ENCODE measurements at places on chromosomes 1 and 21.
A peak's percentile ranks its signal among the peaks of the same experiment; 100 is the strongest.

- no peak for DNase-seq
These were observed 14.0 kb upstream of the MIXL1 start for GRCh38 chr1:226209307-226210059.

- no peak for DNase-seq
These were observed 1.4 kb upstream of the OLFML3 start for GRCh38 chr1:113977906-113978305.

DNA sequence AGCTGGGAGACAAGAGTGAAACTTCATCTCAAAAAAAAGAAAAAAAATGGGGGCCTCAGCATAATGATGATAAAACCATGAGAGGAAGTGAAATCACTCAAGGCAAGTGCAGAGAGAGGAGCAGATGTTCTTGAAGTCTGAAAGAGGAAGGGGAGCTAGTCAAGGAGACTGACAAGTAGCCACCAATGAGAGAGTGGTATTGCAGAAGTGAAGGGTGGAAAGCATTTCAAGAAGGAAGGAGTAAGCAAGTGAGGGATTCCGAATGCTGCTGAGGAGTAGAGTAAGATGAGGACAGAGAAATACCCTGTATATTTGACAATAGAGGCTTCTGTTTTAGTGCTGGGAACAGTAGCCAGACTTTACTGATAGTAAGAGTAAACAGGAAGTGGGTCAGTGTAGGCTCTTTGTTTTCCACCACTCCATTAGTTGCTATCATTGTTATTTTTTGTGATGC lies 2.9 kb downstream of the TATDN3 start:
- DNase-seq, result no peak

DNA sequence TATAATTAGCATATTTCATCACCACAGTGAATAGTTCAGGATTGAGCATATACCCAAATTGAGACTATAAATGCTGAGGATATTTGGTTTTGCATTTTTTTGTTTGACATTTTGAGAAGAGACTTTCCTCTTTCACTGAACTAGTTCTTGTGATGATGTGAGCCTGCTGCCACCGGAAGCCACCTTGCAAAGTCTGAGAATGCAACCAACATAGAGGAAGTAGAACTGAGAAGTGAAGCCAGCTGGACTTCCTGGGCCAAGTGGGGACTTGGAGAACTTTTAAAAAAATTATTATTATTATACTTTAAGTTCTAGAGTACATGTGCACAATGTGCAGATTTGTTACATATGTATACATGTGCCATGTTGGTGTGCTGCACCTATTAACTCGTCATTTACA lies 102.3 kb downstream of the RPE65 start:
- no peak for DNase-seq

- no peak for DNase-seq
These were observed 1.6 kb upstream of the LEFTY1 start for GRCh38 chr1:225890346-225891228.

DNA sequence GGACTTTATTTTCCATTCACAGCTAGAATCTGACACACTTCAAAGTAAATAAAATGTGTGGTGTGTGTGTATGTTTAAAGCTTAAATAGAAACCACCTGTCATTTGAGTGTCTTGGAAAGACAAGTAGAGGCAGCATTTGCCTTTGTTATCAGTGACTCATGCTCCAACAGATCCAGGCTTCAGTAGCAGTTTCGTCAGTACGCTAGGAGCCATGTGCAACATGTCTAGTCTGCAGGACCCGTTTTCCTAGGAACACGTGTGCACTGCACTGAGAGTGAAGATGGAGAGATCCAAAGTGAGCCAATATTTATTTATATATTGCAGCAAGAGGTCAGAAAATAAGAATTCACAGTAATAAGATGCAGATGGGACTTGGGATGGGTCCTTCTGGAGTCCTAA lies 41.8 kb downstream of the SGIP1 start:
- peak; percentile 94 for DNase-seq

DNA sequence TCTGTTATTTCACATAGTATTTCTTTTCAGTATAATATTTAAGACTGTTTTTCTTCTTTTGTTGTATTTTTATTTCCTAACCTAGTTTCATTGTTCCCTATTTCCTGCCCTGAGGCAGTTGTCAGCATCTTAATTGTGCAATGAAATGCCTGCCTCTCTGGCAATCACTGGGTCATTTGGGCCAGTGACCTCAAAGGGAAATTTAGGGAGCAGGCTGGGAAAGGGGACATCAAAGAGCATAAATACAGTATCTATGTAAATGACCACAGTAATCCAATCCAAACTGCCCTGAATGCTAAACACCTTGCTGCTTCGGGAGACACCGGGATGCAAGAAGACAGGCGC lies 147.8 kb downstream of the TLR5 start:
- no peak for DNase-seq

- peak; percentile 10 for DNase-seq
These were observed 997 bp downstream of the CASZ1 start for GRCh38 chr1:10795276-10796021.

GRCh38 chr1:19704247-19705113 lies 39.8 kb downstream of the HTR6 start:
- DNase-seq, result peak; percentile 86

- no peak for DNase-seq
These were observed 8.7 kb upstream of the ZNF362 start for GRCh38 chr1:33247545-33247944.

GRCh38 chr21:39332175-39332574 lies 16.7 kb downstream of the HMGN1 start:
- DNase-seq, result no peak

GRCh38 chr1:38776466-38777065 lies 83.0 kb downstream of the RRAGC start:
- DNase-seq, result no peak

DNA sequence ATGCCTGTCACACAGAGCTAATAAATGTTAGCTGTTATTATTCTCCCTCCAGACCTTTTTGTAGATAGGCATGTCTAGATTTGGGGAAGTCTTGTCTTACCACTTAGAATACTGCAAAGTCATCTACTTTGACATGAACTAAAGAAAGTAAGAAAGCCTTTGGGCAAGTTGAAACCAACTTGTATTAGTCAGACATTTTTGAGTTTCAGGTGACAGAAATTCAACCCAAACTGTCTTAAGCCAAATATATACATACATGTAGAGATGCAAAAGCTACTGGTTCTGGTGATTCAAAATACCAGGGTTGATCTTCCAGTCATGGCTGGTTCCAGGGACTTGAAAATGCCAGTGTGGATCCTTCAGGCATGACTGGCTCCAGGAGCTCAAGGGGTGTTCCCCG lies 276.8 kb upstream of the TMEM51 start:
- DNase-seq, result no peak

- peak; percentile 43 for DNase-seq
These were observed 191.2 kb upstream of the GREM2 start for GRCh38 chr1:240803151-240803550.

GRCh38 chr1:66267201-66267940 lies 266.6 kb upstream of the SGIP1 start:
- DNase-seq, result no peak

DNA sequence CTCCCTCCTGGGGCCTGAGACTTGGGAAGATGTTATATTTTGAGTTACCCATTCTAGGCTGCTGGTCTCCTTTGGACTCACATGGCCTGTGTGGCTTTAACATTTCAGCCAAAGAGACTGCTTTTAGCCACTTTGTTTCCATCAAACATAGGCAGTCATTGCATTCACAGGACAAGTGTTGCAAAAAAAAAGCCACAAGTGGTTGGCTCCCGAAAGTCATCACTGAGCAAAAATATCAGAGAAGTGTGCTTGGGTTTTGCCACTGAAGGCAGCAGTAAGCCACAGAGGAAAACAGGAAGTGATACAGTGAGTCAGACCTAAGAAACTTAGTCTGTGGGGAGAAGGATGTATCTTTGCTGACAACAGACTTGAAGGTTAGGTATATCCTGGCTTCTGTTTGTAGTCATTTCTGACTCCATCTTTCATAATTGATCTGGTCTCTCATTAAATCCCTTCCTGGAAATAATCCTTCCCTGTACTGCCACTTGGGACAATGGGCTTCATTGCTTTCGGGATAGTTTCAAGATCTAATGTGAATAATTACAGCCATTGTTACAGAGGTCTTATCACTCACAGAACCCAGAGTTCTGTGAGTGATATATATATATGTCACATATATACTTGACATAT lies 80.9 kb downstream of the COLGALT2 start:
- peak; percentile 91 for DNase-seq

DNA sequence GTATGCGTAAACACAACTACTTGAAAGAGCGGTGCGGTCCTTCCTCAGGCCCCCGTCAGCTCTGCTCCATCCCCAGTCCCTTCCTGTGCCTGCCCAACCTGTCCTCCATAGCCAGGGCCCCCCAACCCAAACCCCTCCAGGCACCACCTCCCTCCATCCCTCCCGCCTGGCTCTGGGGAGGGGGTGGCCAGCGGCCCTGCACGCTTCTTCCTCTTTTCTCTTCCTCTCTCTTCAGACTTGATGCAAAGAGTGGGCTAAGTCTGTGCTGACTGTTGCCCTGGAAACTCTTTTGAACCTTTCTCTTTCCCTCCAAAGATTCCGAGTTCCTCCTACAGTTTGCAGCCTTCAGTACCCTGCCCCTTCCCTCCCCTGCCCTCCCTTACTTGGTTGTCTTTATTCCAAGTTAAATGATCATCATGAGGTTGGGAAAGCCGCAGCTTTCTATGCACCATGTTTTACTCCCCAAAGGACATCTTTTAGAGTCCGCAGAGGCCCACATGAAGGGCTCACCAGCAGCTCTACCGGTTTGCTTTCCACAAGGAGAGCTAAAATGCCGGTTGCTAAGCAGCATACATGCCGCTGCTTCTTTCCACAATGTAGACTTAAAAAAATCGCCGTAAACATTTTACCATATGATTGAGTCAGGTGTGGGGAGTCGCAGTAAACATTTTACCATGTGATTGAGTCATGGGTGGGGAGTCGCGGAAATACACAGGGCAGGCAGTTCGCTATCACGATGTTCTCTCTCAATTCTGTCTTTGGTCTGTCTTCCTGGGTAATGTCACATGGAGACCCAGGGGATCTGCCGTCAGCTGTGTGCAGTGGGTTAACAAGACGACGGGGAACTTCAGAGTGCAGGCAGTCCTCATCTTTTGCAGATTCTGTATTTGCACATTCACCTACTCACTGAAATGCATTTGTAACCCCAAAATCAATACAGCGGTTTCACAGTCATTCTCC lies 525.3 kb downstream of the KIF26B start:
- no peak for DNase-seq

- DNase-seq, result peak; percentile 29
These were observed 651.6 kb downstream of the PLPP3 start for GRCh38 chr1:55927702-55928290.

DNA sequence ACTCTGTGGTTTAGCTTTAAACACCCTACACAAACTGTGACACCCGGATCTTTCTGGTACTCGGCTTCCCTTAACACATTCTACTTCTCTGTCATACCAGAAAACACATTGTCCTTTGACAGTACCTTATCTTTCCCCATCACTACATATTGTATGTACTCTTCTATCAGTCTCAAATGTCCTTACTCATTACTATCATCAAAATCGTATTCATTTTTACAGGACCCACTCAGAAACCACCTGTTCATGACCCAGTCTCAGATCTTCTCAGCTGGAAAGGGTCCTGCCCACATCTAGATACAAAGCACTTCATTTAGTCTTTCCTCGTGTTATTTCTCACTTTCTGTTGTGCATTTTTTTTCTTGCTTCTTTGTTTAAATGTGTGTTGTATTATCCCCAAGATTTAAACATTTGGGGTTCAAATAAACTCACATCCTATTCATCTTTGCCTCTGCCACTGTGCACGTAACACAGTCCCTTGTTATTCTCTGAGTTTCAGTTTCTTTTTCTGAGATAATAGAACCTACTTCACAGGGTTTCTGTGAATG lies 27.7 kb downstream of the CD34 start:
- no peak for DNase-seq

DNA sequence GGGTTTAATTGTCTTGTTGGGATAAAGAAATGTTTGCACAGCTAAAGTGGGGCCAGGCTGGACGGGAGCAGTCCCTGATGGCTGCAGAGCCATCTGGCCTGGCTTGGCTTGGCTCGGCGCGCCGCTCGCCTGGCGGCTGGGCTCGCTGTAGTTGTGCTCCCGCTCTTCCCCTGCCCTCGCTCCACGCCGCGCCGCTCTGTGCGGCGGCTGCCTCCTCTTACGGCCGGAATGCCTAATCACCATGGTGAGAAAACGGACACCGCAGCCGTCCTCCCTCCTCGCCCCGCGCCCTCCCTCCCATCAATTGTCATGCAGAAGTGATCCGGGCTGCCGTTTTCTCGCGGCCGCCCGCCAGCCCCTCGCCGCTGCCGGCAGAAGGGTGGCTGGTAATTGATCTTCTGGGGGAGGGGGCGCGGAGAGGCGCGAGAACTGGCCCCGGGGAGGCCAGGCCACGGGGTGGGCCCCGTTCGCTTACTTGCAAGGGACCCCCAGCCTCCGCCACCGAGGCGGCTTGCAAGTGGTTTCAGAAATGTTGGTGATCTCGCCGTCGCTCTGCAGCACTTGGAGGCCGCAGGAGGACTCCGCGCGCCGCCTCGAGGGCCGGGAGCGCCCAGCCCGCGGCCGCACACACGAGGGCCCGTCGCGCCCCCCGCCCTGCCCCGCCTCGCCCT lies 12.4 kb downstream of the RNF220 start:
- DNase-seq, result peak; percentile 23

DNA sequence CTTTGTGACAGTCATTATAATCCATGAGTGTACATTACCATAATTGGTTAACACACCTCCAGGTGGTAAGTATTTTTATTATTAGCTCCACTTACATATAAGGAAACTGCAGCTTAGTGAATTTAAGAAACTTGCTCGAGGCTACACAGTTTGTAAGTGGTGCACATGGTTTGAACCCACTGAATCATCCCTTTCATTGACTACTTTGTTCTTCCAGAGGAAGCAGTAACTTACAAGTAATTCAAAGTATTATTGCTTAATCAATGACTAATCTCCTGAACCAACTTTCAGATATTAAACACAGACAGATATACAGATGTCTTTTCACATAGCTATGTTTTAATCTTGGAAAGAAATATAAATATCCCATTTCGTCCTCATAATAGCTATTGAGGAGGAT lies 18.7 kb upstream of the CLDN8 start:
- DNase-seq, result peak; percentile 69

DNA sequence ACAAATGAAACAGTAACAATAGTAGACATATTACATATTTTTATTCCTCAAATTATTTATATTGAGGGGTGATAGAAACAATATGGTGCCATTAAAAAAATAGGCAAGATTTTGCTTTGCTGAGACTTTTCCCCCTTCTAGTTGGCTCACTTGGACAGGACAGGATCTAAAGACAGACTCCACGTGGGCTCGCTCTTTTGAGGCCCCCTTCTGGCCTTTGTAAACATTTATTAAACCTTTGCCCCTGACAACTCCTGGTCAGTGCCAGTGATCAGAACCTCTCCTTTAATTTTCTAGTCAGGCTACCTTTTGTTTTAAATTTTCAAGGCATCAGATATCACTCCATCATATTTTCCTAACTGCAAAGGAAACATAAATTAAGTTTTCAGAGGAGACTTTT lies 49.7 kb upstream of the IFI44L start:
- no peak for DNase-seq

GRCh38 chr1:7046314-7046713 lies 261.1 kb downstream of the CAMTA1 start:
- peak; percentile 84 for DNase-seq

GRCh38 chr1:153803470-153804056 lies 28.4 kb downstream of the SLC27A3 start:
- DNase-seq, result no peak

- no peak for DNase-seq
These were observed 20.7 kb downstream of the HMGCS2 start for GRCh38 chr1:119748040-119748439.

- DNase-seq, result peak; percentile 90
These were observed at the start of gene DENND1B for GRCh38 chr1:197775282-197776262. TSS of gene DENND1B (minus strand) at chr1:197775480. CDS start at chr1:197775155, 325 bp downstream.

- DNase-seq, result peak; percentile 22
These were observed 122.3 kb downstream of the MACF1 start for GRCh38 chr1:39326836-39327235.

GRCh38 chr1:89125240-89125912 lies 538 bp downstream of the GBP2 start:
- DNase-seq, result peak; percentile 15

All from choroid plexus epithelial cell (primary cell).